ENCODE measurements at places on chromosomes 11 and 22. TPM values are rescaled to one million over a fixed set of nuclear protein-coding genes. Genes with fewer than 3 reads are reported as not detected.

DNA sequence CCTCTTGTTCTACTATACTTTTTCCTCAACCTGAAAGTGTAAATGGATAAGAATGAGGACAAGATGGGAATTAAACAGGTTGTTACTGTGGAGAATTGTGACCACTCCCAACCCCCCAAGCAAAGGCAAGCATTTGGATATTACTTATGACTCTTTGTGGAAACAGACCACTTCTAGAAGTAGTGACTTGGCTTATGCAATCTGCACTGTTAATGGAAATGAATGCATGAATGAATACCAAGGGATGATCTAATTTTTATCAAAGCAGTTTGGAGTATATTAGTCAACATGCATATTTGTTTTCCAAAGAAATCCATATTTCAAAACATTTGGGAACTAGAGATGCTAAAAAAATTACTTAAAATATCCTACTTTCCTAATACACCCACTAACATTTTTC lies 35.3 kb downstream of the AMOTL1 start:
- peaks cover 28% of the 10 kb centered on the region for H3K36me3 ChIP-seq
- H3K27me3 ChIP-seq: no peaks in the 10 kb centered on the region
- H3K4me1 ChIP-seq: peaks cover 40% of the 10 kb centered on the region
- no peak overlapping the region for H3K27ac ChIP-seq
- no peak for DNase-seq
- H3K4me3 ChIP-seq: no peak overlapping the region

- DNase-seq: no peak
- peaks cover 4% of the 10 kb centered on the region for H3K36me3 ChIP-seq
- no peaks in the 10 kb centered on the region for H3K27me3 ChIP-seq
- H3K4me1 ChIP-seq: peaks cover 38% of the 10 kb centered on the region
- peak overlapping the region; percentile 43 for H3K27ac ChIP-seq
These were observed 66.1 kb upstream of the ARHGAP20 start for GRCh38 chr11:110778343-110778742.

- H3K36me3 ChIP-seq: no peaks in the 10 kb centered on the region
- DNase-seq: no peak
- no peak overlapping the region for H3K27ac ChIP-seq
- no peak overlapping the region for H3K4me3 ChIP-seq
- peaks cover 9% of the 10 kb centered on the region for H3K27me3 ChIP-seq
- H3K4me1 ChIP-seq: no peaks in the 10 kb centered on the region
These were observed 118.8 kb downstream of the MPPED1 start for GRCh38 chr22:43530349-43531201.

GRCh38 chr11:129865701-129866100 lies 29.7 kb downstream of the NFRKB start:
- H3K4me1 ChIP-seq: peaks cover 15% of the 10 kb centered on the region
- no peak overlapping the region for H3K4me3 ChIP-seq
- no peaks in the 10 kb centered on the region for H3K27me3 ChIP-seq
- H3K36me3 ChIP-seq: peaks cover 45% of the 10 kb centered on the region
- no peak for DNase-seq

GRCh38 chr11:118223570-118223969 lies 1.2 kb downstream of the JAML start:
- H3K27ac ChIP-seq: no peak overlapping the region
- H3K4me3 ChIP-seq: no peak overlapping the region
- H3K4me1 ChIP-seq: no peaks in the 10 kb centered on the region
- DNase-seq: no peak
- H3K27me3 ChIP-seq: peaks cover 58% of the 10 kb centered on the region
- no peaks in the 10 kb centered on the region for H3K36me3 ChIP-seq

GRCh38 chr11:134665188-134665535 lies 253.1 kb upstream of the B3GAT1 start:
- no peak overlapping the region for H3K27ac ChIP-seq
- no peak for DNase-seq
- no peaks in the 10 kb centered on the region for H3K36me3 ChIP-seq
- no peaks in the 10 kb centered on the region for H3K4me1 ChIP-seq

DNA sequence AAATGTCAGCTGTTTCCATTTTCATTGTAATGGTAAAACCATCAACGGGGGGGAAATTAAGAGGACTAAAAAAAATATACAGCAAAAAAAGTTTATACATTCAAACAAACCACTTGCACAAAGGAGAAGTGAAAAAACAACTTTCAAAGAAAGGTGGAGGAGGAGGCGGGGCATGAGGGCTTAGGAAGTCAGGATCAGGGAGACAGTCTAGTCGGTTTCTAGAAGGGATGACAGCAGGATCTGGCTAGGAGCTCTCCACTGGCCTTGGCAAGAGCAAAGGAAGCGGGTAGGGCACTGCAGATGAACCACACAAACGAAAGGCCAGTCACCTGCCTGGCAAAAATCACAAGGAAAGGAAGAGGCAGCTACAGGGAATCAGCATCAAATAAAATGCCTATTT lies 31.0 kb downstream of the NAP1L4 start:
- no peak overlapping the region for H3K27ac ChIP-seq
- no peak for DNase-seq
- H3K27me3 ChIP-seq: no peaks in the 10 kb centered on the region
- peaks cover 47% of the 10 kb centered on the region for H3K36me3 ChIP-seq
- no peaks in the 10 kb centered on the region for H3K4me1 ChIP-seq

GRCh38 chr11:9600644-9601036 lies 27.2 kb downstream of the WEE1 start:
- H3K4me3 ChIP-seq: no peak overlapping the region
- H3K4me1 ChIP-seq: peaks cover 19% of the 10 kb centered on the region
- no peaks in the 10 kb centered on the region for H3K36me3 ChIP-seq
- DNase-seq: no peak
- peak overlapping the region; percentile 78 for H3K27ac ChIP-seq

DNA sequence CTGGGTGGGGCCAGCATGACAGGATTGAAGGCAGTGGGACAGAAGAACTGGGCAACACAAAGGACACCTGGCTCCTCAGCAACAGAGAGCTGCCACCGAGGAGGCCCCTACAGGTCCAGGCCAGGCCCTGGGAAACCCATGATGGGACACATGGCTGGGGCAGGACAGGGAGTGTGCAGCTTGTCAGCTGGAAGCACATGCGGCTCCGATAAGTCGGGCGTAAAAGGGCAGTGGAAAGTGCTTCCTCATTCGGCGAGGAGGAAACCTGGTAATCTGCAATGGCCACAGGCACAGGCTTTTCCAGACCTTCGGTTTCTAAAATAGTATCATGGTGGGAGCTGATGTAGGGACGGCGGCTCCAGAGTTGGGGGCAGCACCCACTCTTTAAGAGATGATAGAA lies 16.5 kb downstream of the GNAZ start:
- no peaks in the 10 kb centered on the region for H3K27me3 ChIP-seq
- H3K4me1 ChIP-seq: no peaks in the 10 kb centered on the region
- H3K4me3 ChIP-seq: no peak overlapping the region
- H3K27ac ChIP-seq: no peak overlapping the region
- DNase-seq: no peak

Gene USP2
- total RNA-seq: 4.1 TPM

Gene ALDH3B1
- 13.1 TPM for total RNA-seq

Gene SESN3
- total RNA-seq: 104 TPM

Data from chondrocyte (in vitro differentiated cells).